Activated CD4-positive, CD25-positive, alpha-beta regulatory T cell (primary cell): ENCODE measurements at places on chromosomes 5 and 9.

DNA sequence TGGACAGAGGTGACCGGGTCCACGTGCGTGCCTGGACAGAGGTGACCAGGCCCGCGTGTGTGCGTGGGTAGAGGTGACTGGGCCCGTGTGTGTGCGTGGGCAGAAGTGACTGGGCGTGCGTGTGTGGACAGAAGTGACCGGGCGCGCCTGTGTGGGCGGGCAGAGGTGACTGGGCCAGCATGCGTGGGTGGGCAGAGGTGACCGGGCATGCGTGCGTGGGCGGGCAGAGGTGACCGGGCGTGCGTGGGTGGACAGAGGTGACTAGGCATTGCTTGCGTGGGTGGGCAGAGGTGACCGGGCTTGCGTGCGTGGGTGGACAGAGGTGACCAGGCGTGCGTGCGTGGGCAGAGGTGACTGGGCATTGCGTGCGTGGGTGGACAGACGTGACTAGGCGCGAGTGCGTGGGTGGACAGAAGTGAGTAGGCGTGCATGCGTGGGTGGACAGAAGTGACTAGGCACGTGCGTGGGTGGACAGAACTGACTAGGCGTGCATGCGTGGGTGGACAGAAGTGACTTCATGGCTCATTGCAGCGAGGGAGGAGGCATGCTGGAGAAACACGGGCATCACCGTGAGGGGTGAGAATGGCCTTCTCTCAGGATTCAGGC lies 254.1 kb upstream of the IRX4 start:
- DNase-seq = no peak

- DNase-seq = no peak
These were observed 25.8 kb downstream of the TBC1D2 start for GRCh38 chr9:98229620-98230019.

- no peak for DNase-seq
These were observed 7.4 kb downstream of the TBC1D2 start for GRCh38 chr9:98247831-98248657.

DNA sequence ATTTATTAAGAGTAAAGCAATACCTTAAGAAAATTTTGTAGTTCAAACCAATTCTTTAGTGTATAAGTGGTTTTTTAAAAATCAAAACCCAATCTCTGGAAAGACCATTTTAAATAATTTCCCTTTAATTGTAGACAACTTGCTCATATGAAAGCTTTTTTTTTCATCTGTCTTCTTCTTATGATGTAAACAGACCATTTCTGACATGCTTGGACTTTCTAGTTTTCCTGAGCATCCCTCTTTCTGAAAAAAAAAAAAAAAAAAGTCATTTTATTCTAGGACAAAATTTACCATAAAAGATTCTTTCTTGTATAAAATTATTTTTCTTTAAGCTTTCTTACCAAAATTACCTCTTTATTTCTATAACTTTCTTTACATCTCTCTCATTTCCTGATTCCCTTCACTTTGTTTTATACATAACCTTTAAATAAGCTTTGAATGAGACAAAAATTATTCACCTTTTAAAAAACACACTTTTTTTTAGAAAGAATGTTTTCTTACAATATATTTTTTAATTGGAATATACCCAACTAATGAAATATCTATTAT lies 67.5 kb downstream of the COL15A1 start:
- DNase-seq = no peak

- DNase-seq = no peak
These were observed 57.6 kb downstream of the SPOCK1 start for GRCh38 chr5:137441476-137441875.
